NCI-H2029 treated with DMSO at 0.1 percent for 48 hours (cell line): ENCODE measurements at places on chromosomes 4 and X.

DNA sequence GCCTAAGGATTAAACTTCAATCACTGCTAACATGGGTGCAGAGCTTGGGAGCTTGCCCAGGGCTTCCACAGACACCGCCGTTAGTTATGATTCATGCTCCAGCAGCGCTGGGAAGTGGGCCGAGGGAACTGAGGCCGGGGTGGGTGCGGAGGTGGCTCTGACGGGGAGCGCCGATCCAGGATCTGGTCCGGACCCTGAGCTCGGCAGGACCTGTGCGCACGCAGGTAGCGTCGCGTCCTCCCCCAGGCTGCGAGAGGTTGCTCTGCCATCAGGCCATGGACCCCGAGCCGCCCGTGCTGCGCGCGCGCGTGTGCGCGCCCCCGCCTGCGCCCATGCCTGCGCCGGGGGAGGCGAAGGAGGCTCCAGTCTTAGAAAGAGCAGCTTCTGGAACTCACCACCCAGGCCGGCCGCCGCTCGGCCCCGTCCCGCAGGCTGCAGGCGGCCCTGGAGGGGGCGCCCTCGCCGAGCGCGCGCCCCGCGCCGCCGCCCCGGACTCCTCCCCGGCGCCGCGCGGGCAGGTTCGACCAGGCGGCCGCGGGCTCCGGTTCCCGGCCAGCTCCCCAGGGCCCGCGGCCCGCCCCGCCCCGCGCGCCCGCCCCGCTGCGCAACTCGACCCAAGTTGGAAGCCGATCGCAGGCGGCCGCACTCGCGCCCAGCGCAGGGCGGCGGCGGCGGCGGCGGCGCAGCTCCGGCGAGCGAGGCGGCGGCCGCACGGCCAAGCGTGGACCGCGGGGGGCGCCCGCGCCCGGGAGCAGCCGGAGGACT lies 732 bp upstream of the ADRA2C start:
- DNase-seq: no peak

DNA sequence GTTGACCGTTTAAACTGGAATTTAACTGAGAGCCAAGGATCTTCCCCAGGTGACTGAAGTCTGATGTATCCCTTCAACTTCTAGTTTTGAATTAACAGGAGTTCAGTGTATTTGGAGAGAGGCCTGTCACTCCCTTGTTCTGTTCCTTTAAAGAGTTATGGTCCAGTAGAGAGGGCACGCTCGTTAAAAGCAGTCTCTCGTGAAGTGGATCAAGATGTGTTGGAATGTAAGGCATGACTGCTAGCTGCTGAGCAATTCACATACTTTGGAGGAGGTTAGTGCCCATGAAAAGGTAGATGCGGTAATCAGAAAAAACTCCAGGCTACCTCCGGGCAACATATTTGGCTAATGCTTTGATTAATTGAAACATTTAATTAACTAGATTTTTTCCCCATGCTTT lies 65.7 kb downstream of the SHROOM2 start:
- DNase-seq: no peak

DNA sequence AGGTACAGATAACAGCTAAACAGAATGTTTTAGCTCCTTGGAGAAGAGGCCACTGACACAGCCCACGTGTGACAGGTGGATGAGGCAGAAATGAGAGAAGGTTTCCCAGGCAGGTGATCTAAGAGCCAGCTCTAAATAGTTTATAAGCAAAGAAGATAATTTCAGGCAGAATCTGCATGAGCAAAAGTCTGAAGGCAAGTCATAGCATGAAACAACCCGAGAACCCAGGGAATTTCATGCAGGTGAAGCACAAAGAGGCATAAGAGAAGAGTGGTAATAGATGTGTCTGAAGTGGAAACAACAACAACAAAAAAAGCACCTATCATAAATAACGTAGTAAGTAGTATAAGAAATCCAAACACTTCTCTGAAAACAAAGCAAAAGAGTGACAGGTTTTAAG lies 275.8 kb upstream of the CPEB2 start:
- no peak for DNase-seq

GRCh38 chrX:87572901-87573300 lies 55.3 kb downstream of the KLHL4 start:
- DNase-seq: no peak

DNA sequence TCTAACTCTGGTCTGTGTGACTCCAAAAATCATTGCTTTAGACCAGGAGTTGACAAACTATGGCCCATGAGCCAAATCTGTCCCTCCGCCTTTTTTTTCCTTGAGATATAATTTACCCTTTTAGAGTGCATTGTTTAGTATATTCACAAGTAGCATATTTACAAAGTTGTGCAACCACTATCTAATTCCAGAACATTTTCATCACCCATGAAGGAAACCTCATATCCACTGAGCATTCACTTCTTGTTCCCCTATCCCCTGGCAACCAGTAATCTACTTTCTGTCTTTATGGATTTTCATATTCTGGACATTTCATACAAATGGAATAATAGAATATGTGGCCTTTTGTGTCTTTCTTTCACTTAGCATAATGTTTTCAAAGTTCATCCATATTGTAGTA lies 67.4 kb upstream of the CITED1 start:
- no peak for DNase-seq

- DNase-seq: no peak
Measured at GRCh38 chr4:159144112-159144694, 41.3 kb downstream of the RAPGEF2 start.

DNA sequence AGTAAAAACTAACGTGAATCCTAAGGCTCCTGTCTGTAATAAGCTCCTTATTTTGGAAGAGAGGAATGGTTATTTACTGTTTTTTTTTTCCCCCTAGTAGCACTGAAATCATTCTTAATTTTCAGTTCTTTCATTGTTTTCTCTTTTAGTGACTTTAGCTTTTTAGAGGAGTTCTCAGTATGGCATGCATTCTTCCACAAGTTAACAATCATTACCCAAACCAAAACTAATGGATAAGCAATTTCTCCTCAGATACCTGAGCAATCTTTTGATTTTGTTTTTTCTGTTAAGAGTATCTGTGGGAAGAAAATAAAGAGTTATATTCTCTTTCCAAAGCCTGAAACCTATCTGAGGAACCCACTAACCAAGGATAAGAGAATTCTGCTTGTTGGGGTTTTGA lies 16.7 kb upstream of the PPA2 start:
- DNase-seq: no peak

DNA sequence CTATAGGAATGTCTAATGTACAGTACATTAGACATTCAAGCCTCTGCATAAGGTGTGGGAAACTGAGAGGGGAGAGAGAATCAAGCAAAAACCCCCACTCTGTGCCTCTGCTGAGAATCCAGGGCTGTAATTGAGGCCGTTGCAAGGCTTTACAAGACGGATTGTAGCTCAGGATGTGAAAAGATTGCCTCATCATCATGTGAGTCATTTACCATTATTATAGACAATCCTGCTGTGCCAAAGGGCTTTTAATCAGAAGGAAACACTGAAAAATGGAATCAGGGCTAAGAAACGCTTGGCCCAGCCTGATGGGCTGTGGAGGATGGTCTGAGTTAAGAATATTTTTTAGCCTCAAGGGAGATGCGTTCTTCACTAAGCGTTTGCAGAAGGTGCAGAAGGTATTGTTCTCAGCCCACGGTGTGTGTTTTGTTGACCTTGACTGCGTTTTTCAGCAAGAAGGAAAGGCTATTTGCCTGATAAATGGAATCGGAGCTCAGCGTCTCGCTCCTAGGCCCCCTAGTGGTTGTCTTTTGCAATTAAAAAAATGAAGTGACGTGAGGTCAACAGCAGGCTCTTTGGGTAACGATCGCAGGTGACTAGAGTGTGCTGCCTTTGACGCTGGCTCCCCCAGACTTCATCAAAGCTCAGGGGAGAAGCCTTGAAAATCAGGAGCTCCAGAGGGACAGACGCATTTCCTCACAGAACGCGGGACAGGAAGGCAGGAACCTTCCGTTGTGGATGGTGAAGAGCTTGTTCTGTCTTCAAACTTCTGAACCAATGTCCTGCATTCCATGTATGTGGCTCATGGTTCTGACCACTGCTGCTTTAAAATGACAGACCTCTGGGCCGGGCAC lies 18.1 kb upstream of the CHRNA9 start:
- no peak for DNase-seq

- DNase-seq: no peak
Measured at GRCh38 chr4:138235419-138235952, 6.7 kb downstream of the SLC7A11 start.

GRCh38 chr4:108519208-108519833 lies 101.1 kb upstream of the RPL34 start:
- no peak for DNase-seq

- DNase-seq: no peak
Measured at GRCh38 chrX:38798956-38799355, 2.3 kb upstream of the MID1IP1 start.

DNA sequence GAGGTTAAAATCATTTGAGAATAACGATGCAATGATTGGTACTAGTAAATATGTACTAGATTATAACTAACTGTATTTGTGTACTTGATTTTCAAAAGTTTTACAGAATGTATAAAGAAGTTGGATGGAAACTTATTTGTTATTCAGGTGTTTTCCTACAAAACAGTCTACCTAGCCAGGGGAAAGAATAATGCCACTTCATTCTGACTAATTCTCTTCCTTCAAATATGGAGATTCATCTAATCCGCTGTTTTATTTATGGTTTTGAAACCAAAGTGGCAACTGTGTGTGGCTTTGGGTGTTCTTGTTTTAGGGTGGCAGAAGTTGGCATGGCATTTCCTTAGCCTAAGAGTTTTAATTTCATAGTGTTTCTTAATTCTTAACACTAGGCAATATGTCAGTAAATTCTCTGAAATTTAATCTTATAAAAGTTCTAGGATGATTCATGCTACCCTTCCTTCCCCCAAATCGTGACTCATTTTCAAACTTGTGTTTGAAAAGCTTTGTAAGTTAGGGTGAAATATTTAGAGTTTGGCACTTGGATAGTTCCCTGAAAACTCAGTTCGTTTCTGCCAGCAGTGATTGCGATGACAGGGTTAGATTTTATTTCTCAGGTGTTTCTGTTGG lies 62.6 kb downstream of the DCLK2 start:
- DNase-seq: no peak

- no peak for DNase-seq
Measured at GRCh38 chr4:156515295-156515694, 456.3 kb downstream of the PDGFC start.

DNA sequence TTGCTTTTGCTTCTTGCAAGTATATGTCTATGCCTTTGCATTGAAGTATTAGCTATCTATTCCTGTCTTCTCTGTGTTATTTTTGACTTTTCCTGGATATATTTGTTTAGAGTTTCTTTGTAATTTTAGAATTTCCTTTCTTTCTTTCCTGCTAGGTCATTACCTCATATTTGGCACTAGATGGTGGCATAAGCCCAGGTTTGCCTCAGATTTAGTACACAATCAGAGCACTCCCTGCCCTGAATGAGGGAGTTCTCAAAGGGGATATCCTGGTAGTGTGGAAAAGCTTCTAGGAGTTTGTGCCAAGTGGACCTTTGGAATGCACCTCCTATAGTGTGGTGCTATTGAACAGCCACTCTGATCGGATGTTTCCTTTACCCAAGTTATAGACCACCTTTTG lies 181.6 kb downstream of the UGT8 start:
- peak; percentile 24 for DNase-seq

DNA sequence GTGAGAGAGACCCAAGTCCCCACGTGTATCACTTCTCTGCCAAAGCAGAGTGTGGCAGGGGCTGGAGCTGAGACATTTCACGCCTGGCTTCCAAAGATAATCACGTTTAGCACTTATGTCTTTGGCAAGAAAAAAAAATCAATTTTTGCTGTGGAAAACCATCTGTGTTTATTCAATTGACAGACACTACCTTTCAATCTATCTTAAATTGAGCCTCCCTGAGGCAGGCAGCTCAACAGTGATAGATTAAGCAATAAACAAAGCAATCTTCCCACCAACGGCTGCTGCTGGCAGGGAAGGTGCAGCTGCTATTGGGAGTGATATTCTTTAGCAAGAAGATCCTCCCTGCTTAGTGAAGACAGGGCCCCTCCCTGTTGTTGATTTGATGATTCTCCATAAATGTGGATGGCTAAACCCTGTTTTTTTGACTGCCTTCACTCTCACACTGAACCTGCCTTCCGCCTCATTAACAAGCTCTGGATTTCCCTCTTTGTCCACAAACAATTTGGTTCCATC lies 11.6 kb upstream of the MAGEB17 start:
- DNase-seq: no peak

DNA sequence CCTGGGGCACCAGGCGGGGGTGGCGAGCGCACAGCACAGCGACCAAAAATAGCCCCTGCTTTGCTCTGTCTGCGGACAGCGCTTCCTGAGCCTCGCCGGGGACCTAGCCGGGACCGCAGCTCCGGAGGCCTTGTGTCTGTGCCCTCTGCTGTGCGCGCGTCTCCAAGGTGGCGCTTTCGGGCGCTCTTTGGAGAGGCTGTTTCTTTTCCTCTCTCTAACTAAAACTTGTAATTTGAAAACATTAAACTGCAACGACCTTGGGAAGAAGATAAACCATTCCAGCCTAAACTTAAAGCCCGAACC lies 3.4 kb downstream of the ARX start:
- no peak for DNase-seq

GRCh38 chrX:56788229-56788628 lies 59.2 kb downstream of the NBDY start:
- no peak for DNase-seq

DNA sequence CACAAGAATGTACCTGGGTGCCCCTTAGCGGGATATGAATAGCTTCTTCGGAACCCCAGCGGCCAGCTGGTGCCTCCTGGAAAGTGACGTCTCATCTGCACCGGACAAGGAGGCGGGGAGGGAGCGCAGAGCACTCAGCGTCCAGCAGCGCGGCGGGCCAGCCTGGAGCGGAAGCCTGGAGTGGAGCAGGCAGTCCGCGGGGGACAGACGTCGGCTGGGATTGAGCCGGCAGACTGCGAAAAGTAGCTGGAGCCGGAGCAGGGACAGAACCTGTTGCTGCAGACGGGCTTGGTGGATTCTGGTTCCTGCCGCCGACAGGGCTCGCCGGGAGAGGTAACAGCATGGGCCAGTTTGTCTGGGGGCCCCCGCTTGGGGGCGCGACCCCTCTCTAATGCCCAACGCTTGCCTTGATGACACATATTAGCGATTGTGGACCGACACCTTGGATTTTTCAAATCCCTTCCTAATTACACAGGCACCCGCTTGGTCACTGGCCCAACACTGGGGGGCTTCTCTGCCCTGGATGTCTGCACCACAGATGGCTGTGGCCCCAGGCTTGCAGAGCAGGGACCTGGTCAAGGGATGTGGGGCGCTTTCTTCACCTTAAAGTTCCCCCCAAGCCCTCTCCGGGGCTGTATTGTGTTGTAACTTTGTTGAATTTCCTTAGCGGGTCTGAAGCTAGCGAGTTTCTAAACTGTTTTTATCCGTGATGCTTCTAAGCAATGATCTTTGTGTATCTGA lies at the start of gene NPFFR2:
NPFFR2 (plus strand) TSS at position 133 of the 741 bp plus-strand sequence. CDS start 96,592 bp downstream, outside the sequence.
- DNase-seq: no peak

GRCh38 chr4:25110527-25111329 lies 49.5 kb downstream of the SEPSECS start:
- no peak for DNase-seq

GRCh38 chr4:53981567-53981966 lies 82.8 kb downstream of the CHIC2 start:
- DNase-seq: no peak

- DNase-seq: no peak
Measured at GRCh38 chr4:166432125-166432524, 559.1 kb downstream of the TLL1 start.

GRCh38 chr4:825063-825970 lies 612 bp downstream of the CPLX1 start:
- DNase-seq: no peak

- DNase-seq: no peak
Measured at GRCh38 chrX:39725114-39725513, 372.6 kb downstream of the BCOR start.
